Glutamatergic neuron (in vitro differentiated cells): ENCODE measurements at places on chromosomes 2 and 18. TPM values are rescaled to one million over a fixed set of nuclear protein-coding genes. Genes with fewer than 3 reads are reported as not detected.

GRCh38 chr2:86062043-86062442 is 43.6 kb downstream of the POLR1A start:
- H3K27me3 ChIP-seq = no peaks in the 10 kb centered on the region
- peaks cover 26% of the 10 kb centered on the region for H3K36me3 ChIP-seq
- H3K27ac ChIP-seq = no peak overlapping the region
- no peak for DNase-seq
- H3K4me3 ChIP-seq = no peak overlapping the region

- no peak for DNase-seq
- H3K36me3 ChIP-seq = no peaks in the 10 kb centered on the region
Measured at GRCh38 chr2:136997557-136997956, 232.2 kb downstream of the THSD7B start.

Gene SPC25
- 7.1 TPM for total RNA-seq

Gene DSG1
- not detected for total RNA-seq

Gene SERPINB5
- not detected for total RNA-seq
